ENCODE measurements at places on chromosomes 13 and 19.

GRCh38 chr19:16247353-16248182 lies 49.9 kb downstream of the AP1M1 start:
- peak; percentile 72 for DNase-seq

- no peak for DNase-seq
These were observed 1.7 kb downstream of the CARD8 start for GRCh38 chr19:48253999-48254398.

DNA sequence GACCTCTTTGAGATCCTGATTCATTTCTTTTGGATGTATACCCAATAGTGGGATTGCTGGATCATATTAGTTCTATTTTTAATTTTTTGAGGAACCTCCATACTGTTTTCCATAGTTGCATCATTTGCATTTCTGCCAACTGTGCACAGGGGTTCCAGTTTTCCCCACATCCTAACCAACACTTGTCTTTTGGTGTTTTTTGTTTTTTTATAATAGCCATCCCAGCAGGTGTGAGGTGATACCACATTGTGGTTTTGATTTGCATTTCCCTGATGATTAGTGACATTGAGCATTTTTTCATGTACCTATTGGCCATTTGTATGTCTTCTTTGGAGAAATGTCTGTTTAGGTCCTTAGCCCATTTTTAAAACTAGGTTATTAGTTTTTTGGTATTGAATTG lies 18.8 kb upstream of the GPR183 start:
- DNase-seq, result no peak

DNA sequence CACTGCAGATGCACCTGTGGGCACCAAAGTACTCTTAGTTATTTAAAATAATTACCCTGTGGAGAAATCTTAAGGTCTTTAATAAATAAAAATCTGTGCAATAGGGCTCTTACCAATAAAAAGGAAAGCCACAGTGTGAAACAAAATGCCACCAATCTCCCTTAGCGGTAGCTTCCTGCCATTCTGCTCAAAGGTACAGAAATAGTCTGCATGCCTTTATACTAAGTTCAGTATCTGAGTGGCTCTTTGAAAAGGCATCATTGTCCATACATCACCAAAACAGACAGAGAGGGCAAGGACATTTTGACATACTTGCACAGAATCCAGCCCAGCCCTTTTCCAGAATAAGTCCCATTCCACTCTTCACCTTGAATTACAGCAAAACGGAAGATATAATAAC lies 161.0 kb downstream of the KLF12 start:
- DNase-seq, result no peak

DNA sequence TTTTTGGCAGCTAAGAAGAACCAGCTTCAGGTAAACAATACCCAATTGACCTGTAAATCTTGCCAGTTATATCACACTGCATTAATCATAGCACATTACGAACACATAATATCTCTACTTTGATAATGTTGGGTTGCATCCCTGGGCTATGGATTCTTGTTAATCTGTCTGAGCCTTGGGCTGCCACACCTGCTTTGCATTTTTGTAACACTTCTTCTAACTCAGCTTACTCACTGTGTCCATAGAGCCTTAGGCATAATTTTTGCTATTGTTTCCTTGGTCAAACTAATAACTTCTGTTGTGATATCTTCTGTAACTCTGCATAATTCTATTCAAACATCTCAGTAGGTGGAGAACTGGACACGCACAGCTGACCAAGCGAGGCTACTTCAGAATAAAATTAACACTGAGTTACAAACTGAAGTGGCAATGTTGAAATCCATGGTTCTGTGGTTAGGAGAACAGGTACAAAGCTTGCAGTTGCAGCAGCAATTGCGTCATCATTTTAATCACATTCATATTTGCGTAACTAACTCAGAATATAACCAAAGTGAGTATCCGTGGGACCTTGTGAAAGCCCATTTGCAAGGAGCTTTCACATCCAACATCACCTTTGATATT lies 6.4 kb downstream of the ZNF350 start:
- no peak for DNase-seq

DNA sequence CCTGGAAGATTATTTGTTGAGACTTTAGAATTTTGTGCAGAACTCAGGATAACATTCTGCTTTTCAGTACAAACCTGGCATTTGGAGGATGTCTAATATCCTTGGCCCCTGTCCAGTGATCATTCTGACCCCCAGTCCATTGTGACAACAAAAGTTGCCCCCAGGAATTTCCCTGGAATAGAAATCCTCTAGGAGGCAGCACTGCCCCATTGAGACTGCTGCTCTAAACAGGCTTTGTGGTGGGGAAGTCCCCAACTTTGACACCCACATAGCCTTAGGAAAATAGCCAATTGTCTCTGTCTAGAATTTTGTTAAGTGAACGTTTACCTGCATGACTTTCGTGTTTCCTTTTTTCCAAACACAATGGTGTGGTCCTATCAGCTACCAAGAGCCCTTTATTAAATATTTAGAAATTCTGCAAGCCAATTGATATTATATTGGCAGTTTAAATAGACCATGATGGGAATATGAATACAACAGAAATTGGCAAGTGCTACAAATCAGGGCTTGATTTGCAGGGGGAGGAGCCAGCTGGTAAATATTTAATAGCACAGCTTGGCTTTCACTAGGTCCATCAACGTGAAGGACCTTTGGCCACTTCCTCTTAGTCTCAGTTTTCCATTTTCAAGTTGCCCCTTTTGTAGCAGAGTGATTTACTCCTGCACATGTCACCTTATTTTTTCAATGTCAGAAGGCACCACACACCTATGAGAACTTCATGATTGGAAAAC lies 451.7 kb downstream of the EFNB2 start:
- DNase-seq, result no peak

DNA sequence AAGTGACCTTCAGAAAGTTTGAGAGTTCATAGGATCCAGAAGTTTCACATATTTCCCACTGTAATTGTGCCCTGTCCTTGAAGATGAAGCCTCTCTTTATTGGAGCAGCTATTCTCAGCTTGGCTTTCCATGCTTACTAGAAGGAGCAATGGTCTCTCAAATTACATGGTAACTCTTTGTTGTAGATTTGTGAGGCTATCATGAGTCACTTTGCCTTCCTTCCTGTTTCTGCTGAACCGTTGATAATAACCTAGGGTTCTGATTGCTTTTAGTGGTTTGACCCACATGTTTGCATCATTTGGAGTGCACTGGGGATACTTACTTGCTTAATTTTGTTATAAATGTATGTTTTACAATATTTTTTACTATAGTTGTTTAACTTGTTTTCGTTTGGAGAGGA lies 772.9 kb upstream of the SLITRK6 start:
- DNase-seq, result no peak

DNA sequence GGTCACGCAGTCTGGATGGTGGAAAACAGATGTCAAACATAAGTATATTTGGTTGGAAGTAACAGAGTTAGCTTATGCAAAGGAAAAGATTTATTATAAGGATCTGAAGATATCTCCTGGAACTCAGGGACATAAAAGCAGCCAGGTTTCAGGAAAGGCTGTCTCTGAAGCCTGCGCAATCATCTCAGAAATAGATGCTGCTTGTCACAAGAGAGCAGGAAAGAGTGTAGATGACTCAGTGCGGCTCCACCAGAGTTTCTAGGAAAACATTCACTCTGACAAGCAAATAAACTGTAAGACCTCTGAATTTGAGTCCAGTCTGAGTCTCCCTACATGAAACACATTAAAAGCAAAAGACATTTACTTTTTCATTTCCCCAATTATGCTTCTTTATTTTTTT lies 220.4 kb upstream of the HTR2A start:
- no peak for DNase-seq

DNA sequence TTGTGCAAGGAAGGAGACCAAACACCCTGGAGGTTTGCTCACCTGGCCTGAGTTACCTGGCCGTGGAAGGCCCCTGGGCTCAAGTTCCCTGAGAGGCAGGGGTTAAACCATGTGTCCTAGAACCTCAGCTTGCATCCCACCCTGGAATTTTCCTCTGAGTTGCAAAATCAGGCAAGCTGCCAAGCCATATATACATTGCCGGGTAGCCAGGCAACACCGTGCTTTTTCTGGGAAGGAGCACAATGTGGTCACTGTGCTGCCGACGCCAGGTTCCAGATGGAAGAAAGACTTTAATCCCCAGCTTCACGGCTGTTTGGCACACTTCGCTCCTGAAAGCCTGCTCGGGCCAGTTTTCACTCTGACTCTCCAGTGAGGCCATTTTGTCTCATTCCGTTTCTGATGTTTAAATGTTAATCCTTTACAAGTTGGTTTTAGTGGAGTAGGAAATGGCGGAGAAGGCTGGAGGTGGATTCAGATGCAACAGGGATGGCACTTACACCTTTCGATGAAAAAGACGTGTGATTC lies 60.1 kb upstream of the PEG3 start:
- DNase-seq, result no peak

GRCh38 chr19:23992348-23992747 lies 77.7 kb downstream of the ZNF726 start:
- DNase-seq, result no peak

DNA sequence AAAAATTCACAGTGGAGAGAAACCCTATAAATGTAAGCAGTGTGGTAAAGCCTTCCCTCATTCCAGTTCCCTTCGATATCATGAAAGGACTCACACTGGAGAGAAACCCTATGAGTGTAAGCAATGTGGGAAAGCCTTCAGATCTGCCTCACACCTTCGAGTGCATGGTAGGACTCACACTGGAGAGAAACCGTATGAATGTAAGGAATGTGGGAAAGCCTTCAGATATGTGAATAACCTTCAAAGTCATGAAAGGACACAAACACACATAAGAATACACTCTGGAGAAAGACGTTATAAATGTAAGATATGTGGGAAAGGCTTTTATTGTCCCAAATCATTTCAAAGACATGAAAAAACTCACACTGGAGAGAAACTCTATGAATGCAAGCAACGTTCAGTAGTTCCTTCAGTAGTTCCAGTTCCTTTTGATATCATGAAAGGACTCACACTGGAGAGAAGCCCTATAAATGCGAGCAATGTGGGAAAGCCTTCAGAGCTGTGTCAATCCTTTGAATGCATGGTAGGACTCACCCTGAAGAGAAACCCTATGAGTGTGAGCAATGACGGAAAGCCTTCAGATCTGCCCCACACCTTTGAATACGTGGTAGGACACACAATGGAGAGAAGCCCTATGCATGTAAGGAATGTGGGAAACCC lies 16.1 kb upstream of the ZNF439 start:
- no peak for DNase-seq

- no peak for DNase-seq
These were observed 16.9 kb downstream of the FAM187B start for GRCh38 chr19:35211545-35212230.

- DNase-seq, result no peak
These were observed 646 bp downstream of the TMEM161A start for GRCh38 chr19:19137556-19138108.

DNA sequence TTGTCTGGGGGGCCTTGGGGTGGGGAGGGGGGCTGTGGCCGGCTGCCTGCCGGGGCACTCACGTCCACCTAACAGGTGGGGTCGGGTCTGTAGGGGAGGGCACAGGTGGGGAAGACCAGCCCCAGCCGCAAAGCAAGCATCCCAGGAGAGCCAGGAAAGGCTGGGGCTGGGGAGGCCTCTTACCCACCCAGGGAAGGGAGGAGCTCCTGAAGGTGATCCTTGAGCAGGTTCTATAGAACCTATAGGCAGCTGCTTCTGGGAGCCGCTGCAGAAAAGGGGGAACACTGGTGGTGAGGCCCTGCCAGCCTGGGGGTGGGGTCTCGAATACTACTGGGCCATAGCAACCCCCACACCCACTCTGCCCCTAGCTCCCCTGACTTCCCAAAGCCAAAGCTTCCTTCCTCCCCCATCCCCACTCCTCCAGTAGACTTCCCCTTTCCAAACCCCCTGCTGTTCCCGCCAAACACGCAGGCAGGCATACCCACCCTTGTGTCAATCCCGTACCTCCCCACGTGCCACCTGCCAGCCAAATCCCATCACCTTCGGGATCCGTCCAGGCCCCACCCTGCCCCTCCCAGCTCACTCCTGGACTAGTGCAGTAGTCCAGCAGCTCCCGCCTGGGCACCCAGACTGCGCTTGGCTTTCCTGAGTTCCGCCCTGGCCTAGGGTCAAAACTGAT lies 5.6 kb downstream of the KLF16 start:
- no peak for DNase-seq

DNA sequence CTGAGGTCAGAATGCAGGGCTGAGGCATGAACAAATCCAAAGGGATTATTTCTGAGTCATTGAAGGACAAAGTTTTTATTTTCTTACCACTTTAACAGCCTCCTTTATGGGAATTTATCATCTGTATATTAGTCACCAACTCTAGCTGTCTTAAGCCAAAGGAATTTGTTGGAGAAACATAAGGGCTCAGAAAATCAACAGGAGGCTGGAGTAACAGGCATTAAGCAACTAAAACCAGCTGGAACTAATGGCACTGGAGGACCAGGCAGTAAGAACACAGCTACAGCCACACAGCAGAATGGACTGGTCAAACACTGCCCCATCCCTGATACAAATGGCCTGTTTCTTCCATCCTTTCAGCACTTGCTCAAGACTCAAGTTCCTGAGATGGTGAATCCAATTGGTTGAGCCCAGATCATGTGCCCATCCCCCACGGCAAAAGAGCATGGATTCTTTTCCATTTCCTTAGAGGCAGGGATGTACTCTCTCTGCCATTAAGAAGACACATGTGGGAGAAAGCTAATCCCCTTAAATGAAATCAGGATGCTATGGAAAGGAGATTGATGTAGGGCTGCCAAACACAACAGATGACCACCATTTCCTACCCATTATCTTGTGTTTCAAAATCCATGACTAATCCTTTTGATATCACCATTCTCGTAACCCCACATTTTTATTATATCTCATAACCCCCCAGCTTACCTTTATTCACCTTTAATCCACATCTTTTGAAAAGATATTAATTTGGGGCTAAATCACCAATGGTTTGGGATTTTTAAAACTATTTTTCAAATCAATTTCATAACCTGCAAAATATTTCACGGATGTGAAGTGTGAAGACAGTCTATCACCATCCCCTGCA lies 157.0 kb upstream of the FNDC3A start:
- no peak for DNase-seq

DNA sequence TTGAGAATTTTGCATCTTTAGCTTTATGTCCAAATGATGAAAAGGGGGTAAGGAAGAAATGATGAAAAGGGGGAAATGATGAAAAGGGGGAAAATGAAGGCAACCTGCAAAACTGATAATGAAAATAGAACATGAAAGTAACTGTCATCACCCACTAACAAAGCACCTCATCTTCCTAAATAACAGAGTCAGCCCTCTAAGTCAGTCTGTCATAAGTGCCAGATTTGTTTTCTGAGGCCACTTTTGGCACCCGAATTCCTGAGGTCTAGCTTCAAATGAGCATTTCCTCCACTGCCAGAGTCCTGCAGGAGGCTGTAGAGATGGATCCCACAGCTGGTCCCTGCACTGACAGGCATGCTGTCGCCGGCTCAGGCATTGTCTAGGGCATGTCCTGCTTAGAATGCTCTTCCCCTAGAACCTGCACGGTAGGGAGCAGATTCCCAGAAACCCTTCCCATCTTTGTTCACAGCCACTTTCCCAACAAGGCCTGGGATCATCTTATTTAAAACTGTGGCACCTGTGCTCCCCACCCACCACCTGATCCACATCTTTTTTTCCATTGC lies 25.3 kb downstream of the RAP2A start:
- no peak for DNase-seq

GRCh38 chr13:95020298-95020987 lies 280.8 kb downstream of the ABCC4 start:
- DNase-seq, result no peak

GRCh38 chr13:88063741-88064140 lies 392.6 kb downstream of the SLITRK5 start:
- no peak for DNase-seq

Measured in NT2/D1 (cell line).